Endothelial cell (in vitro differentiated cells): ENCODE measurements at places on chromosomes 12 and 14.

DNA sequence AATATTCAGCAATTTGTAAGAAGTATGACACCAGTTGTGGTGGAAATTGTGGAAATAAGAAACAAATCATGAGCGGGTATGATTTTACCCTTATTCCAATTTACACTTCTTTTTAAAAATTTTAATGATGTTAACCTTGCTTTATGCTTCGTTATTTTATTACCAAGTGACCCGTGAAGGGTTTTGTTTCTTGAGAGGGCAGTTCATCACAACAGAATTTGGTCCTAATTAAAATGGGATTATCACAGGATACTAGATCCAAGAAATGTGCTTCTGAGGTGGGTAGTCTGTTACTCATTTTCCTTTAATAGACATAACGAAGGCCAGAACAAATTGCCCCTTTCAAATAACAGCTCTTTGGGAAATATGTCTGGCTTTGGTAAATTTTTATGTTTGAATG, 25.5 kb upstream of the RASSF8 start:
- no peak for DNase-seq

DNA sequence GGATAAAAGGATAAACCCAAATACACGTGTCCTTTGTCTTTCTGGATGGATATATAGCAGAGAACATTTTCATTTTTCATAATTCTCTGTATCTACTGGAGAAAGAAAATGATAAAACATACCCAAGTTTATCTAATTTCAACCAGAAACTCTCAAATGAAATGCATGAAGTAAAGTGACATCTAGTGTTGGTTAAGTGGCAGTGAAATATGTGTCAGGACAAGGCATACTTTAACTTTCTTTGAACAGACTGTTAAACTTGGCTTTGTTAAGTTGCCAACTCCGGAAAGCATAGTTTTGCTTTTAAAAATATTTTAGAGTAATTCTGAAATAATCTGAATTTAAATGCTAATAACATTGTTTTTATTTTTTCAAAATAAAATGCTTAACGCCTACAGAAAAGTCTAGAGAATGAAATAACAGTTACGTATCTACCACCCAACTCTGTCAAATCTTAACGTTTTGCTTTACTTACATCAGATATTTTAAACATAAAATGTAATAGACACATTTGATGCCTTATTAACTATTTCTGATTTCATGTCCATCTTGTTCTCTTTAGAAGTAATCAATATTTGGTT, 25.2 kb upstream of the NTN4 start:
- no peak for DNase-seq

DNA sequence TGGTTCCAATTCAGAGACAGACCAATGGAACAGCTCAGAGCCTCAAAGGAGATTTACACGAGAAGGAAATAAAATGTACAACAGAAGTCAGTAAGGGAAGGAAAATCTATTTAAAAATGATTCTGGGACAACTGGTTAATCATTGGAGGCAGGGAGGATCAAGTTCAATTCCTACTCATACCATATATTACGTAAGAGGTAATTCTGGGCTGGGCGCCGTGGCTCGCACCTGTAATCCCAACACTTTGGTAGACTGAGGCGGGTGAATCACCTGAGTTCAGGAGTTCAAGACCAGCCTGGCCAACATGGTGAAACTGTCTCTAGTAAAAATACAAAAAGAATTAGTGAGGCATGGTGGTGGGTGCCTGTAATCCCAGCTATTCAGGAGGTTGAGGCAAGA, 36.7 kb upstream of the PITPNM2 start:
- no peak for DNase-seq

DNA sequence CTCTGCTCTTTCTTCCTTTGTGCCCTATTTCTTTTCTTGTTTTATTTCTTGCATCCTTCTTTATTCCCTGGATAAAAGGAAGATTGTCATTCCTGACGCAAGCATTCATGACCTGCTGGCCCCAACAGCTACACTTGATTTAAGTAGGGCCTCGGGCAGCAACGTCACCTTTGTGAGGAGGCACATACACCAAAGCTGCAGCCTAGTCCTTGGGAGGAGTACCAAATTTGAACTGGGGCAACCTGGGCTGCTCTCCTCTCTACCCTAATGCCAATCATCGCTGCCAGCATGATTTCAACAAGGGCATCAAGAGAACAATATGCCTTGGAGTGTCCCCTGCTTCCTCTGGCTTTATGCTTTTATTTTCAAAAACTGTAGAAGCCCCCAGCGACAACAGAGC, 76.4 kb downstream of the C12orf50 start:
- DNase-seq = no peak

- no peak for DNase-seq
Measured at GRCh38 chr12:39112064-39112463, 206.7 kb upstream of the CPNE8 start.

DNA sequence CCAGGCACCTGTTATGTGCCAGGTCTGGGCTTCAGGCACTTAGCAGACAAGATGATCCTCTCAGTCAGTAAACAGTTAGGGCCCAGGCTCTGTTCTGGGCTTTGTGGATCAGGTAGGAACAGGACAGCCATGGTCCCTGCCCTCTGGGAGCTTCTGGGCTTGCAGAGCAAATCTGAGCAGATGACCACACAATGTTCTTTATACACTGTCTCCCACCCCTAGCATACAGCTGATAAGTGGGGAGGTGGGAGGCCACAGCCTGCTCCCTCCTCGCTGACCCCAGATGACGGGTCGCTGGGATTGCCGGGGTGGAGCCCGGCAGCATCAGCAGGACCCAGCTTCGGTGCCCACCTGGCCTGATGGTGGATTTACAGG, 53.1 kb upstream of the RIN3 start:
- DNase-seq = no peak

DNA sequence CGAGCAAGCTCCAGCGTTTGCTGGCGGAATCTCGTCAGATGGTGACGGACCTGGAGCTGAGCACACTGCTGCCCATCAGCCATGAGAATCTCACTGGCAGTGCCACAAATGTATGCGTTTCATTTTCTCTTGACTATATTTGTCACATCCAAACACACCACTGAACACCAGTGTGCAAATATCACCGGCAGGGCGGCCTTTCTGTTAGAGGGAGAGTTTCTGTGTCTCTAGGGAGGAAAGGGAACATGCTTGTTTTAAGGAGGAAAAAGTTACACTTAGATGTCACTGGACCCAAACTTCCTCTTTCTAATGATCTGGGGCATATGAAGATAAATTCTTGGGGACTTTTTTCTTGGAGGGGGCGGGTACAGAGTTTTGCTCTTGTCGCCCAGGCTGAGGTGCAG, 21.9 kb upstream of the HIP1R start:
- no peak for DNase-seq

GRCh38 chr12:110917467-110917866, 2.9 kb downstream of the MYL2 start:
- no peak for DNase-seq

DNA sequence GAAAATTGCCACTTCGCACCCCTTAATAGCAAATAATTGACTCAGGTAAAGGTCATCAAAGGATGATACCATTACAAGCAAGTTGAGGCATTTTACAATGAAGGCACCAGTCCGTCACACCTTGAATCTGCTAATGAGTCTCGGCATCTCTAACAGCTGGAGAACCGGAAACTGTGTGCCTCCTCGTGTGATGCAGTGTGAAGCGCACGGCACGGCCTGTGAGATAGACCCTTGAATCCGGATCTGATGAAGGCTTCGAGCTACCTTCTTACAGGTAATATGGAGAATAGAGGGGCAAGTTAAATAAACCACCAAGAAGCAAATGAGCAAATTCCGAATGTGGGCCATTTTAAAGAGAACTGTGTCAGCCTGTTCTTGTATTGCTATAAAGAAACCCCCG, 19.8 kb upstream of the TUBA1A start:
- no peak for DNase-seq

GRCh38 chr12:2064071-2064507, 11.3 kb downstream of the CACNA1C start:
- no peak for DNase-seq

DNA sequence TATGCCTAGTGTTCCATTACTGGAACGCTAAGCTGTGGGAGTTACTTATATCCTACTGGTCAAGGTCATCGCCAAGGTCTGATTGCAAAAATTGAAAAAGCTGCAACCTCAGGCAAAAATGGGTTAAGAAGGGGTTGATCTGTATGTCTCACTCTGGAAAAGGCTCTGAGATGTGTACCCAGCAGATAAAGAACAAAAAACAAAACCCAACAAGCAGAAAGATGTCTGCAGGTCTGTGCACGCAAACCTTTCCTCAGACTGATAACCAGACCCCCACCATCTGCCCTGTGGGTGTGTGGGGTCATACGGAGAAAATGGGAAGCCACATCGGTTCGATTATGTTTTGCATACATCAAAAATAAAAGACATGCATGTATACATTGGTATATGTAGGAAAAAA, 56.4 kb downstream of the TESC start:
- DNase-seq = no peak

DNA sequence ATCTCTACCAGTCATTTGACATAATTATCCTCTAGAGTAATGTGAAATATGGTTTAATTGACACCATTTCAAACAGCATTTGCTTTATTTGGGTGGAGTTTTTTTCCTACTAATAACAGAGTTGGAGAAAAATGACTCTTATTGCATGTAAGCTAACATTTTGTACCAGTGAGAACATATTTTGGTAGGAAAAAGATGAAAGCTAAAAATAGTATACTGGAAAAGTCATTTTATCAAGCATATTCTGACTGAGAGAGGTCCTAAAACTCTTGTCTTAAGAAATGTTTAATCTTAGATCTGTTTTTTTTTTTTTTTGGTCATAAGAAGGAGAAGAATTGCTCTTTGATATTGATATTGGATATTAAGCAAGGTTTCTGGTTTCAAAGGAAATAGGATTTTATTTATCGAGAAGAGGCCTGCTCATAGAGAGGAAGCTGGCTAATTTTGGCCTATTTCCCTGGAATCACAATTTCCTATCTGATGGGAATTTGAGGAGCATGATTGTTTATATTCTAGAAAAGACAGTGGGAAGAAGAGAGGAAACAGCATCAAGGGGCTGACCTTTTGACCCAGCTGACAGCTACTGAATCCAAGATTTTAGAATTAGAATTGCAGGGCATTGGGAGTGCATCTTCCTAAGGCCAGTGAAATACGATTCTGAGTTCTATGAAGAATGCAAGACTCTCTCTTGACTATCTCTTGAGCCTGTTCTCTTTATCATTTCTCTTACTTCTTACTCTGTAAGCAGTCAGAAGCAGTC, 19.4 kb downstream of the OTOGL start:
- no peak for DNase-seq
